HTR-8/SVneo (cell line): ENCODE measurements at places on chromosomes 3 and 15.

- no peak for DNase-seq
Observed at GRCh38 chr15:99118801-99119546, 14.1 kb downstream of the SYNM start.

DNA sequence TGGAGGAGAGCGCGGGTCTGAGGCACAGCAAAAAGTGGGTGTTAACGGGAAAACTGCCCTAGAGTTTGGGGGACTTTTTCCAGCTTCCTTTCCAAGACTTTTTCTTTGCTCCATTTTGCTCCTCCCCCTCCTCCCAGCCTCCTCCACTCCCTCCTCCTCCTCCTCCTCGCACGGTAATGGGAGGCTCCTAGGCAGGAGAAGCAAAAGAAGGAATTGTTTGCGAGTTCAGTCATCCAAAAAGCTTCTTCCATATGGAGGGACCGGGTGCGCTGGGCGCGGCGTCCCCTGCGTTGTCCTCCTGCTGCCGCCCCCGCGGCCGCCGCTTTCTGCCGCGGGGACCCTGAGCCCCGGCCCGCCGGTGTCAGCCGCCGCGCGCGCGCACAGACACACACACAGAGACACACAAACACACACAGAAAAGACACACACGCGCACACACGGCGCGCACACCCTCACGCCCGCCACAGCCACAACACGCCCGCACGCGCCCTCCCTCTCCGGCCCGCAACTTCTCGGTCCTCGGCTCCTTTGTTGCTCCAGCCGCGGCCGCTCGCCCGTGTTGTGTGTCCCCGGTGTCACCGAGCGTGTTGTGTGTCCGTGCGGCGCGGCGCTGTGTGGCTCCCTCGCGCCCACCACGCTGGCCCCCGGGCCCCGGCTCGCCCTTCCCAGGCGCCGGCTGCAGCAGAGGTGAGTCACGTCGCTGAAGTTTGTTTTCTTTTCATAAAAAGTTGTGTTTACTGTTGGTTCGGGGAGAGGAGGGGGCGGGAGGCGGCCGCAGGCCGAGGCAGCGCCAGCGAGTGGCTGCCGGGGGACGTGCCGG is at the start of gene BOC:
BOC (plus strand) TSS at position 228 of the 820 bp plus-strand sequence. CDS start 38,246 bp downstream, outside the sequence.
- DNase-seq, result peak; percentile 47

GRCh38 chr3:6716420-6716819 is 144.5 kb upstream of the GRM7 start:
- no peak for DNase-seq

DNA sequence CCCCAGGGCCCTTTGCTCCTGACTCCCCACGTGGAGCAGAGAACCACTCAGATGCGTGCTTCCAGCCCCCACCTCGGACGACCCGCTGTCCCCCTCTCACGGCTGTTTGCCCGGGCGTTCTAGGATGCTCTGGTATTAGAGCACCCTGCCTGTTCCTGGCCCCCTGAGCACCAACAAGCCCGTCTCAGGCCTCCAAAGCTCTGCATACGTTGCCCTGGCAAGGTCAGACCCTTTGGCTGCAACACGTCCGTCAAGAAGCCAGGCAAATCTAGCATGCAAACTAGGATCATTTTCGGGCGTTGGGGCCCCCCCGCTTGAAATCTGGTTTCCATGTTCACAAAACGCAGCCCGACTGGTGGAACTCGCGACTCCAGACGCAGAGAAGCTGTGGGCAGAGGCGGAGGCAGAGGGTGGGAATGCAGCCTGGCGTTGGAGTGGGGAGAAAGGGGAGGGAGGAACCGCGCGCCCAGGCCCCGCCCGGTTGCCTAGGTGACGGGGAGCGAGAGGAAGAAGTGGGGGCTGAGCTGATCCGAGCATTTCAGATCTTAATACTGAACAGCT is 86.2 kb upstream of the PIAS1 start:
- peak; percentile 70 for DNase-seq

DNA sequence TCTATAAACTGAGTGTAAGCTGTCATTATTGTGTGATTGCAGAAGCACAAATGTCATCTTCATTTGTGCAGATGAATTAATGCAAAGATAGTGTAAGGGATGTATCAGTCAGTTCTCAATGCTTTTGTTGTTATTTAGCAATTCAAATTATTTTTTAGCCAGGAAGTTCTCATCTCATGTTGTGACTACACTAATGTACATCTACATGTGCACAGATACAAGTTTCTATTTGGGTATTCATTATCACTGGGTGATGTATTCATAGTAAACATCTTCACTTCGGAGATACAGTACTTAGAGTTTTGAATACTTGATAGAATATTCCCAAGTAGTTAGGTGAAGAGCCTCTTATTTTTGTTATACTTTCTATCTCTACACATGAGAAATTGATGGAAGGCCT is 11.1 kb downstream of the EIF2A start:
- no peak for DNase-seq

DNA sequence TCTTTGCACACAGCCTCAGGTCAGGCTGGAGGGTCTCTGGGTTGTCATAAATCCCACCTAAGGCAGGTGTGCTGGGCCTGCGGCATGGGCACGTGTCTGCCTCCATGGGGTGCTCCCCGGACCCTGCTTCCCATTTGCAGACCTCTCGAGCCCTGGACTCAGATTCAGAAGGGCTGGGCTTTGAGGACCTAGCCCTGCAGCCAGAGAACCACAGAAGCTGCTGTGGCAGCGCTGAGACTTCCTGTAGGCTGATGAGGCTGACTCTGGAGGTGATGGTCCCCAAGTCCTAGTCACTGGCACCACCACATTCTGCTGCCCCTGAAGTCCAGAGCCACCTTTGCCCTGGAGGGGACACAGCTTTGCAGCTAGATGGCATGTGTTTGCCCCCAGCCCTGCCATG is 156.4 kb downstream of the LRRC28 start:
- DNase-seq, result no peak

GRCh38 chr15:55320238-55320550 is 1.2 kb downstream of the PIGB start:
- no peak for DNase-seq

DNA sequence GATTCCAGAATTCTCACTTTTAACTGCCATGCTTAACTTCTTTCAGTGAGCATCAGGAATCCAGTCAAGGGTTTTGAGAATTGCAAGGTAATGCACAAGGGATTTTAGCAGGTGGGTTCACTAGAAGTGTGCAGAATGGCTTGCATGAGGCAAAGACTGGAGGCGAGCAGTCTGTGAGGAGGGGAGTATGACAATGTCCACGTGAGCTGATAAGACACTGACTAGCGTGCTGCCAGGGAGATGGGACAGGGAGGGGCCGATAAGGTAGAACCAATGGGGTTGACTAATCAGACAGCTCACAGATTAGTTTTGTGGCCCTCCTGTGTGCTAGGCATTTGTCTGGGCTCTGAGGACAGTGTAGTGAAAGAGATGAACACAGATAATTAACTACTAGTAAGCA is 102.0 kb upstream of the DAZL start:
- DNase-seq, result no peak

GRCh38 chr15:39451121-39451688 is 129.7 kb upstream of the THBS1 start:
- DNase-seq, result no peak

- no peak for DNase-seq
Observed at GRCh38 chr15:51030649-51031316, 63.9 kb downstream of the TNFAIP8L3 start.

DNA sequence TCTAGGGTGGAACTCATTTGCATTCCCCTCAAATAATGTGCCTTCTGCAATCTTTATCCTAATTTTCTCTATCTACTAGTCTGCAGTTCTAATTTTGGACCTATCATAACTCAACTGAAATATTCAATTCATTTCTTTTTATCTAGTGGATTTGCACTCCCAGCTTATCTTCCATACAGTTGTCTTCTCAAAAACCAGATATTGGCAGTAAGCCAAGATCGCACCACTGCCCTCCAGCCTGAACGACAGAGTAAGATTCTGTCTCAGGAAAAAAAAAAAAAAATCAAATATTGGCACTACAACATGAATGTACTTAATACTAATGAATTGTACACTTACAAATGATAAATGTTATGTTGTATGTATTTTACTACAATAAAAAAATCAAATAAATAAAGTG is 18.0 kb upstream of the CHMP2B start:
- no peak for DNase-seq

- no peak for DNase-seq
Observed at GRCh38 chr3:88262527-88262926, 112.8 kb downstream of the C3orf38 start.

GRCh38 chr3:119637679-119638477 is 22.5 kb downstream of the POPDC2 start:
- peak; percentile 61 for DNase-seq

DNA sequence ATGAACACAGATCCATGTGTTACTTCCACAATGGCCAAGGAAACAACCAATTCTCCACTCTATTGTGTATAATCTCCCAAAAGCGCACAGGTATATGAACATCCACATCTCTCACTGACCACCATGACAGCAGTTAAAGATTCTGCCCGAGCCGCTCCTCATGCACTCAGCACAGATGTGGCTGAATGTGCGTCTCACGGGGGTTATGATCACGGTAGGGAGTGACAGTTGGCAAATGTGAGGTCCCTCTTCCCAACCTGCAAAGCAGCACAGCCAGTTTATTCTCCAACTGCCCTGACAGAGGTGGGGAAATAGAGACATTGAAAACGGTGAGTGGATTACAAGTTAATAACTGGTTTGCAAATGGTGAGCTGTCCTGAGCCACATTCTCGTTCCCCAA is 17.6 kb downstream of the FOXP1 start:
- no peak for DNase-seq

DNA sequence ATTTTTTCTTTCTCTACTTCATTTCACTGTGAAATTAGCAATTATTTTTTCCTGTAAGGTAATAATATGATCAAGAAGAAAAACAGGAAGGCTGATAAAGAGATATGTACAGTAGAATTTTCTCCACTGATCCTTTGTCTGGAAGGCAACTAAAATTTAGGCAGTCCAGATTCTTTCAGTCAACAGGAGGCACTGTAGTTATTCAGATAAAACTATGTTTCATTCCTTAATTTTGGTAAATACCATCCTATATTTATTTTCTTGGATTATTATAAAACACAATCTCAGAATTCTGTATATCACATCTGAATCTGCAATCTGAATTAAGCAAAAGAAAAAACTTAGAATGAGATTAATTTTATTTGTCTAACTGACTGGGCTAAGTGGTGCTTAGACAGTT is 343.2 kb downstream of the LSAMP start:
- DNase-seq, result no peak

DNA sequence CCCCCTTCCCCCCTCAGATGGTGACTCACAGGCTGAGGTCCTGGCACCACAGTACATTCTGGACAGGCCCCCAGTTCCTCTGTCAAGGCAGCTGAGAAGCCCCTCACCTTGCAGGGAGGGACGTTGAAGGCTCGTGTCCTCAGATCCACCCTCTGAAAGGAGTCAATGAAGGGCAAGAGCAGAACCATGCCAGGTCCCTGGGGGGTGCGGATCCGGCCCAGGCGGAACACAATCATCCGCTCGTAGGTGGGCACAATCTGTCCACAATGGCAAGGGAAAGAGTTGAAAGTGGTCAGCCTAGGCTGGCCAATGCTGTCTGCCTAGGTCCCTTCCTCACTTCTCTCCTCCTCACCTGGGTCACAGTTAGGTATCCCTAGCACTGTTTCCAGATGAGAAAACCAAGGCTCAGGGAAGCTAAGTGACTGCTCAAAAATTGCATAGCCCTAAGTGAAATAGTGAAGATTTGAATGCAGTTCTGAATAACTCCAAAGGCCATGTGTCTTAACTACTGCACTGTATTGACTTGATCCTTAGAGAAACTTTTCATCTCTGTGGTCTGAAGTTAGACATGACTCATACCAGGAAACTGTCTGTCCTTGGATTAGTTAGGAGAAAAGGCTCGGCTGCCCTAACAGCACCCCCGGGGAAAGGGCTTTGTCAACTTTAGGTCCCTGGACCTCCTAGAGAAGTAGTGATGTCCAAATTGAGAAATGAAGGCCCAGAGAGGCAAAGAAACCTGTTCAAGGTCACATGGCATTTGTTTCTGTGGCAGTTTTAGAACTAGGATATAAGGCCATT is 2.9 kb downstream of the STOML1 start:
- DNase-seq, result no peak

DNA sequence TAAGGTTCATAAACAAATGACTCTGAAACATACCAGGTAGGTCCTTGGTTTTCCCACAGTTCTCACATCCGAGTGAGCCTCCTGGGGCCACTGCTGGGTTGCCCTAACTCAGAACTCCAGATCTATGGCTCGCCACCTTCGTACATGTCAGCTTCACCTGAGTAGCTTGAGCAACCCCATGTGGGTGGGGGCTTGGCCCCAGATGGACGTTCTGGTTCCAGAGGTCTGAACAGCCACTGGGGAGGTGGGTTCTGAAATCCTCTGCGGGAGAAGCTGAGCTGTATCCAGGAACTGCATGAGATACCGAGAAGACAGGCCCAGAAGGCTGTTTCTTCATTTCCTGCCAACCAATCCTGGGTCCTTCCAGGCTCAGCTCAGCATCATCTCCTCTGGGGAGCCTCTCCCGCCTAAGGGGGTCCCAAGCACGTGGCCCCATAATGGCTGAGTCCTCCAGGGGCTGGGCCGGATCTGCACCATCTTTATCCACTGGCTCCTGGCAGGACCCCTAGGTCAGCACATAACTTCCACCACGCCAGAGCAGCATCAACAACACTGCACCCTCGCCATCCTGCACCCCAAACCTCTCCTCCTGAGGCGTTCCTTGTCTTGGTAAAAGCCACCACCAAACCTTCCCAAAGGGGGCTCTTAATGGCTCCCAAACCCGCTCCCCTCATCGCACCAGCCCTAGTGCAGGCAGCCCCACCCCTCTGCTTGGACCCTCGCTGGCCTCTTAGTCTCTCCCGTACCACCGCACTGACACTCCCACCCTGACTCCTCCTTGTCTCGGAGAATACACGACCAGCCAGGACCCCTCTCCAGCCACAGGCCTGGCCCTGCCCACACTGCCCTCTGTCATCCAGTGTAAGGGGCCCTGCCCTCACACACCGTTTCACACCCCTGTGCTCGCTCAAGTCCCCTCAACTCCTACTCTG is 39.8 kb downstream of the PCSK6 start:
- DNase-seq, result no peak

DNA sequence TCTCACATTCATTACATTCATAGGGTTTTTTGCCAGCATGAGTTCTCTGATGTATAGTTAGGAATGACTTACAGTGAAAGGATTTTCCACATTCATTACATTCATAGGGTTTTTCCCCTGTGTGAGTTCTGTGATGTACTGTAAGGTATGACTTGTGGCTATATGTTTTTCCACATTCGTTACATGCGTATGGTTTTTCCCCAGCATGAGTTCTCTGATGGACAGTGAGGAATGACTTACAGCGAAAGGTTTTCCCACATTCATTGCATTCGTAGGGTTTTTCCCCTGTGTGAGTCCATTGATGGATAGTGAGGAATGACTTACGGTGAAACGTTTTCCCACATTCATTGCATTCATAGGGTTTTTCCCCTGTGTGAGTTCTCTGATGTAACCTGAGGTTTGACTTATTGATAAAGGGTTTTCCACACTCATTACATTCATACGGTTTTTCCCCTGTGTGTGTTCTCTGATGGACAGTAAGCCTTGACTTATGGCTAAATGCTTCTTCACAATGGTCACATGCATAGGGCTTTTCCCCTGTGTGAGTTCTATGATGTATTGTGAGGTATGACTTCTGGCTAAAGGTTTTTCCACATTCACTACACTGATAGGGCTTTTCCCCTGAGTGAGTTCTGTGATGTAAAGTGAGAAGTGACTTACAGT is 47.4 kb downstream of the ZNF717 start:
- DNase-seq, result no peak

- no peak for DNase-seq
Observed at GRCh38 chr3:14620512-14620911, 31.1 kb upstream of the CCDC174 start.

GRCh38 chr15:101148166-101148880 is 103.5 kb downstream of the CHSY1 start:
- DNase-seq, result no peak
